Hematopoietic multipotent progenitor cell treated with erythropoietin and hydrocortisone succinate and interleukin-3 and kit ligand, for 4 days (in vitro differentiated cells): ENCODE measurements at places on chromosomes 5 and 9.
A peak's percentile ranks its signal among the peaks of the same experiment; 100 is the strongest.

DNA sequence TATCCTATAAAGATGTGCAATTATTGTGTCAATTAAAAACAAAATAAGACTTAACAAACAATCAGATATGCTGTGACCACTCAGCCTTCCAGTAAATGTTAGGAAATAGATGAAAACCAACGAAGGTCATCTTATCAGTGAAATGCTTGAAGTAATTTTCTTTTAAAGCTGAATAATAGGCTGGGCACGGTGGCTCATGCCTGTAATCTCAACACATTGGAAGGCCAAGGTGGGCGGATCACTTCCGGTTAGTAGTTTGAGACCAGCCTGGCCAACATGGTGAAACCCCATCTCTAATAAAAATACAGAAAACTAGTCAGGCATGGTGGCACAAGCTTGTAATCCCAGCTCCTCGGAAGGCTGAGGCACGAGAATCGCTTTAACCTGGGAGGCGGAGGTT, 31.2 kb downstream of the NLN start:
- peak; percentile 15 for DNase-seq

- DNase-seq: no peak
Measured at GRCh38 chr5:3277590-3278196, 317.9 kb upstream of the IRX1 start.

- no peak for DNase-seq
Measured at GRCh38 chr9:101307524-101308213, 77.1 kb downstream of the BAAT start.

- DNase-seq: no peak
Measured at GRCh38 chr9:90103771-90104170, 499.0 kb downstream of the GADD45G start.

- no peak for DNase-seq
Measured at GRCh38 chr5:74895906-74896305, 29.7 kb upstream of the FAM169A start.

DNA sequence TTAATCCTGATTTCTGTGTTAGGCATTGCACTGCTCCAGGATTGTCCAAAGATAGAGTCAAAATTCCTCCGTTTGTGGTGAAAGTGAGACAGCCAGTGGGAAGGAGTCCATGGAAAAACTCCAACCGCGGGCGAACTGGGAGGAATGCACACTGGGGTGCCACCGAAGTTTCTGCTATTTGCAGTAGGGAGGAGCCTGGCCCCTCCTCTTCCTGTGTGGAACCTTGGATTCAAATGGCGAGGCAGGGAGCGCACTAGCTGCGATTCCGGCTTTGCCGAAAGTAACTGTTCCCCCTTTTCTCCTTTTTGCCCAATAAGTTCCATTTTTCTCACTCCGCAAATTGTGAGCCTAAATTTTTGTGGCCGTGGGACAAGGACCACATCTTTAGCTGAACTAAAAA, 9.3 kb downstream of the BAAT start:
- no peak for DNase-seq

DNA sequence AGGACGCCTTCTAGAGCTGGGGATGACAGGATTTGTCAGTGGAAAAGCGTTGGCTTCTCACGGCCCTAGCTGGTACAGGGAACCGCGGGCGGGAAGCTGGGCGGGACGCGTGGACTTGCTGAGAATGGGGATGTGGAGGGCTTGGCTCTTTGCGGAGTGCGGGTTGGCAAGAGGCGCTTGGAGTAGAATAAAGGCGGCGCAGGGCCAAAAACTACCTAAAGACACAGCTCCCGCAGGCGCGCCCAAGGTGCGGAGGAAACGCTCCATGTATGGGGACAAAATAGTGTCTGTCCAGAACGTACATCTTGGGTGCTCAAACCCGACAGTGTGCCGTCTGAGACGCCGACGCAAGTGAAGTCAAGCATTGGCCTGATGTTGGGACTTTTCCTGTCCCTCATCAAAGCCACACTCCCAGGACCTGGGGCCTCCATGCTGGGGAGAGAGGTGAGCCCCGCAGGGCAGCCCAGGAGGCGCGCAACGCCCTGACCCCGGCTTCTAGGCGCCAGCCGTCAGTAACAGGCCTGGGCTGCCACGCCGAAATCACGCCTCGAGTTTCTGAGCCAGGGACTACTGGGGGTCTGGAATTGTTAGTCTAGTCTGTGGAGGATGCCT, 1.6 kb upstream of the NKX2-5 start:
- no peak for DNase-seq

- no peak for DNase-seq
Measured at GRCh38 chr5:61254969-61255555, 77.0 kb upstream of the ZSWIM6 start.

DNA sequence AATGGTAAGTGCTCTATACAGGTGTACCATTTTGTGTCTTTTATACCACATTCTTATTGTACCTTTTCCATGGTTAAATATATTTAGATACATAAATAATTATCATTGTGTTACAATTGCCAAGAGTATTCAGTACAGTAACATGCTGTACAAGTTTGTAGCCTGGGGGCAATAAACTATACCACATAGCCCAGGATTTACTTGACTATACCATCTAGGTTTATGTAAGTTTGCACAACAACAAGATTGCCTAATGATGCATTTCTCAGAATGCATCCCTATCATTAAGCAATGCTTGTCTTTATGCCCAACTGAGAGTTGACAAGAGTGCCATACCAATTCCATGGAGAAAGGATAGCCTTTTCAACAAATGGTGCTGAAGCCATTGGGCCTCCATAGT, 136.7 kb upstream of the PJA2 start:
- DNase-seq: no peak

- peak; percentile 2 for DNase-seq
Measured at GRCh38 chr5:124457901-124458300, 288.5 kb downstream of the ZNF608 start.

GRCh38 chr5:158013939-158014338, 155.0 kb upstream of the CLINT1 start:
- peak; percentile 42 for DNase-seq

GRCh38 chr5:126597156-126597555, 2.1 kb upstream of the ALDH7A1 start:
- no peak for DNase-seq

- DNase-seq: peak; percentile 92
Measured at GRCh38 chr5:76544268-76544926, 78.8 kb downstream of the F2RL2 start.

GRCh38 chr9:2116073-2116472, 100.9 kb downstream of the SMARCA2 start:
- DNase-seq: peak; percentile 58

DNA sequence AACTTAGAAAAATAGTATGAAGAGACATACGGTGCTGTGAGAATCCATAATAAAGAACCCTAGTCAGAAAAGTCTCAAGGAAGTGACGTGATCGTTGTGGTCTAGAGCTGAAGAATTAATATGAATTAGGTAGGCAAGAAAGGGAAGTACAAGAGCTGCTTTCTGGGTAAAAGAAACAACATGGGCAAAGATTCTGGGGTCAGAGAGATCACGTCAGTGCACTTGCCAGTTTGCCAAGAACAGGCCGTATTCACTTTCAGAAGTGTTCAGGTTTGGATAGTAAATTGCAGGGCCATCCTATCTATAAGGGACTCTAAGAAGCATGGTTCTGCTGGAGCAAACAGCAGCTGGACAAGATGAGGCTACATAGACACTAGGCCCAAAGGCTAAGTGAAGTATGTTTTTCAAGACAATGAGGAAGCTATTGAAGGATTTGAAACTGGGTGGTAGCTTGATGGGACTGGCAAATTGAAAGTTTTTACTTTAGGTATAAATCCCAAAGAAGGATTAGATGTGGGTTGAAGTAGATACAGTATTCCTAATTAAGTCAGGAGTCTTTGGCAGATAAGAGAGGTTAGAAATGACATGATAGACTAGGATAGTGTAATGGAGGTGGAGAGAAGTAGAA, 4.8 kb upstream of the CHD1 start:
- DNase-seq: peak; percentile 85

- no peak for DNase-seq
Measured at GRCh38 chr5:164303646-164304215, 798.3 kb downstream of the MAT2B start.

DNA sequence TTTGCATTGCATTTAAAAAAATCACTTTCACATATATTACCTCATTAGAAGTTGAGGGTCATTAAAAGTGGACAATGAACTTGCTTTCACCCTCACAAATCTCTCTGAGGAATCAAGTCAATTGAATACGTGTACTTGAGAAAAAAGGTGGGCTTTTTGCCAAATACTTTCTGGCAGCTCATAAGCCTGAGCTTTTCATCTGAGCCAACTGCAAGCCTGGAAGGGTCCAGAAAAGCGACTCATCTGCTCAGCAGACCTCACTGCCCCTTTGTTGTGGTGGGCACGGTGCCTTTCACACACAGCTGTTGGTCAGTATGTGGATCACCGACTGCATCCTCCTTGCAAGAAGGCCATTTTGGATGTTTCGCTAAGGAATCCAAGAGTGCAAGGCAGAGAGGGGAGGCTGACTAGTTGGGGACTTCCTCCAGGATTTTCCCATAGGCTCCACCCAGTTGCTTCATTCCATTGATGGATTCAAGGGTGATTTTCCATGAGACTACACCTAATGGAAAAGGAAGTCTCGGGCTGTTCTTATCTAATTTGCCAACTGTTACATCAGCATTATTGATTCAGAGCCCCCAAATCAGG, 564.7 kb downstream of the PDE4D start:
- DNase-seq: no peak

DNA sequence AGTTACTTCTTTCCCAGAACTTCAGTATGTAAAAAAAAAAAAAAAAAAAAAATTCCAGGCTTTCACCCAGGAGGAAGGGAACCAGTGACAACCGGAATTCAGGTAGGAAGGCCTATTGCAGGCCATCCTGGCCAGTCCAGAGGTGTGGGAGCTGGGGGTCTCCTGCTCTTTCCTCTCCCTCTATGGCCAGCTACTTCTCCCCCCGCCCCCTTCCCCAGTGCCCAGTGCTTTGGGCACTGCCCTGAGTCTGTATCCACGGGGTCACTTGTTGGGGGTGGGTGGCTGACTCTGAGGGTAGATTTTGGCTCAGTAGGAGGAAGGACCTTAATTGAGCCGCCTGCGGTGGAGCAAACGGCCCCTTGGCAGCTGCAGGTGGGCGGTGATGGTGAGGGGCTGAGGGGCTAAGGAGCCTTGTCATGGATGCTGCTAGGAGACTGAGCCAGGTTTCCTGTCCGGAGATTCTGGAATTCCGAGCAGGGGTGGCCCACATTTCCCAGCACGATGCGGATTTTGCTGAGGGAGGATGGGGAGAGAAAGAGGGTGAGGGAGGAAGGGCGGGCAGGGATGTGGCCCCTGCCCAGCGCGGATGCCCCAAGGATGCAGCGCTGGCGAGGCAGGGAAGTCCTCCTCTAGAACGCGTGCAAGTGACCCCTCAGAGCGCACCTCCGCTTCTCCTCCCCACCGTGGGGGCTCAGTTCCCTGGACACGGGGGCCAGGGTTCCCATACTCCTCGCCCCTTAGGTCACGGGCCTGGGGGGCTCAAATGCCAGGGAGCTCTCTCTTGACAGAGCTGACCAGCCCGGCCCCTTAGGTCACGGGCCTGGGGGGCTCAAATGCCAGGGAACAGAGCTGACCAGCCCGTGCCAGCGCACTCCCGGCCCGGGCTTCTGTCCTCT, 1.2 kb upstream of the PHF2 start:
- no peak for DNase-seq

DNA sequence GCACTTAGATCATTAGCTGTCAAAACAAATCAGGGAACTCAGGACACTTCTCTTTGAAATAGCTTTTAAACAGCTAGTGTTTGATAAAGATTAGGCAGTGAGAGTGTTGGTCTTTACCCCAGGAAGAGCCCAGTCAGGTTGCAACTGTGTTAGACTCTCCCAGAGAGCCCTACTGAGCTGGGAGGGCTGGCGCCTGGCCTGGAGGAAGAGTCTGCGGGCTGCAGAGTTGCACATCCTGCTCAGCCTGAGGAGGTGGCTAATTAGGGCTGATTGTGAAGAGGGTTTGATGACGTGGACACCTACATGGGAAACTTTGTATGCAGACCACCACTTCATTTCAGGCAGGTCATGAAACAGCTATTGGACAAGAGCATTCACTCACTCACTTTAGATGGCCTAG, 112.0 kb downstream of the TMEM174 start:
- DNase-seq: no peak

DNA sequence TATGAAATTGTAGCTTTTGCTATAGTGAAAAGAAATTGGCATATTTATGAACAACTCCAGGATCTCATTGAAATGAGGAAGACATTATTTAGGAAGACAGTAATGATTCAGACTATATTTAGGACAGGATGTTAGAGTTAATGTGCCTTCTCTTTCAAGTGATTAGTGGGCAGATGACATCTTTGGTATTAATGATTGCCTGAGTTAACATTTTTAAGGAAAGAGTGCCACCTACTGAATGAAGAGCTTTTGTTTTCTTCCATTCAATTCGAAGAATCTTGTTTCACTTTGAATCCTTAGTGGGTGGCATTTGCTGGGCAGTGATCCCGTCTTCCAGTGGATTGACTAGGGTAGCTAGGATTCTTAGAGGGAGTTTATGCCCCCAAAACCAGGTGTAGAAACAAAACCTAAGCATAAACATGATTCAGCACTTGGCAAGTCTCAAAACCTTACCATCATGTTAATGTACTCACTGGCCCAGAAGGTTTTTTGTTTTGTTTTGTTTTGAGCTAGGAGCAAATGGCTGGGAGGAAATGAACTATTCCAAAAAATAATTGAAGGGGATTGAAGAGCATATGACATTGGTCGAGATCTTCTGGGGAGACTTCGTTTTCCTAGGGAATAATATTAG, 23.2 kb downstream of the MAP3K1 start:
- DNase-seq: peak; percentile 83

DNA sequence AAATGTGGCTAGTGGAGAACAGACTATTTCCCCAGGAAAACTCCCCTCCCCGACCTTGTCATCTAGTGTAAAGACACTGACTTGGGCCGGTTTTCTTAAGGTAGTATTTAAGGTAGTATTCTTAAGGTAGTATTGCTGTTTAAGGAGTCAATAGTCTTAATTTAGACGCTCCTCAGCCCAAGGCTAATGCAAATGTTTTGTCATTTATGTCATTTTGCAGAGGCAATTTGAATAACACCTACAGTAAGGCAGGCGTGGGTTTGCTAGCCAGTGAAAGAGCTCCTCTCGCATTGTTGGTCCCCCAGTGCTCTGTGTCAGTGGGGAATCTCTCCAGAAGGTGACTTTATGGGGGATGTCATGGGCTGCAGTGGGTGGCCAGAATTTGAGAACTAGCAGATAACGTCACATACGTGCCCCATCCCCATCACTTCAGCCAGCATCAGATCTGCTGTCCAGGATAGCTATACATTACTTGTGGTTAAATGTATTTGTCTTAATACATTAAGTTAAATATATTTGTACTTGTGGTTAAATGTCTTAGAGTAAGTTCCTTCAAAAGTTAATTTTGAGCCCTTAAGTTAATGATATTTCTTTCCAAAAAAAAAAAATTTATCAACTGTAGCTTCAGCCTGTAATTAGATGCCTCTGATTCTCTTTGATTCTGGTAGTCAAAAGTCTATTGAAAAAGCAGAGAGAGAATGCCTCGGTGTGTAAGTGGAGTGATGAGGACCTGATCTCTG, 2.6 kb downstream of the PPP1R26 start:
- DNase-seq: no peak
